ENCODE measurements at places on chromosomes 1 and 21. TPM values are rescaled to one million over a fixed set of nuclear protein-coding genes. Genes with fewer than 3 reads are reported as not detected.

DNA sequence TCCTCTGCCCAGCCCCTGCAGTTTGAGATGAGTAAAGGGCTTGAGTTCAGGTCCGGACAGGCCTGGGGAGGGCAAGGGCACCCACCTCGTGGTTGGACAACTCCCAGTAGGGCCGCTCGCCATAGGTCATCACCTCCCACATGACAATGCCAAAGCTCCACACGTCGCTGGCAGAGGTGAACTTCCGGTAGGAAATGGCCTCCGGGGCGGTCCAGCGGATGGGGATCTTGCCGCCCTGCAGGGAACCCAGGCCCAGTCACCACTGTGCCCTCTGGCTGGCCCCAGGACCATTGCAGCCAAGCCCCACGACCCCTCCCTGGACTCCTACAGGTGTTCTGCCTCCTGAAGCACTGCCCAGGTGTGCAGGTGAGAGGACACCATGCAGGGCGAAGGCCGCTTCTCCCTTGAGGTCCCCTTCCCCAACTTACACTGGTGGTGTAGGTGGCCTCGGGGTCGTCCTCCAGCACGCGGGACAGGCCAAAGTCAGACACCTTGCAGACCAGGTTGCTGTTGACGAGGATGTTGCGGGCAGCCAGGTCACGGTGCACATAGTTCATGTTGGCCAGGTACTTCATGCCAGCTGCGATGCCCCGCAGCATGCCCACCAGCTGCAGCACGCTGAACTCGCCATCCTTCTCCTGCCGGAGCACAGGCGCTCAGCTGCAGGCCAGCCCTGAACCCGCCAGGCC is 24.1 kb downstream of the EPHA2 start:
- DNase-seq, result no peak

DNA sequence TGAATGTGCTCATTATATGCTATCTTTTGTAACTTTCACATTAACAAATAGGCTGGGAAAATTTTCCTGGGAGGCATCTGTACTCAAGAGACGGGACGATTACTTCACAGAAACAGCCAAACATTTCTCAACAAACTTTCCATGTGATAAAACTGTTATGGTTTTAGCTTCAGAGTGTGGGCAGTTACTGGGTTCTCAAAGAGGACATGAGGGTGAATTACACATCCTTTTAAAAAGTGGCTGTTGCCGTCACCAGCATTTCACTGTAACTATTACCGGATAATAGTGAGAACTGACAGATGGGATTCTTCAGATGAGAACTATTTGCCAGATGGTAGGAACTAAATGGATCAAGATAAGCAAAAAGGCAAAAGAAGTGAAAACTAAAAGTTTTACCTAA is 109.1 kb downstream of the APP start:
- DNase-seq, result no peak

- DNase-seq, result no peak
These were observed 37.3 kb downstream of the ABCA4 start for GRCh38 chr1:94083681-94084080.

- DNase-seq, result no peak
These were observed at the start of gene S100A5 for GRCh38 chr1:153540394-153541361. Gene S100A5, minus strand, starts transcription at chr1:153540934. Its CDS starts 743 bp downstream, at chr1:153540191.

- DNase-seq, result no peak
These were observed 4.0 kb upstream of the BRWD1 start for GRCh38 chr21:39317134-39318090.

- DNase-seq, result no peak
These were observed 5.8 kb upstream of the KANK4 start for GRCh38 chr1:62325081-62325480.

GRCh38 chr1:18836654-18837053 is 22.8 kb downstream of the TAS1R2 start:
- DNase-seq, result no peak

DNA sequence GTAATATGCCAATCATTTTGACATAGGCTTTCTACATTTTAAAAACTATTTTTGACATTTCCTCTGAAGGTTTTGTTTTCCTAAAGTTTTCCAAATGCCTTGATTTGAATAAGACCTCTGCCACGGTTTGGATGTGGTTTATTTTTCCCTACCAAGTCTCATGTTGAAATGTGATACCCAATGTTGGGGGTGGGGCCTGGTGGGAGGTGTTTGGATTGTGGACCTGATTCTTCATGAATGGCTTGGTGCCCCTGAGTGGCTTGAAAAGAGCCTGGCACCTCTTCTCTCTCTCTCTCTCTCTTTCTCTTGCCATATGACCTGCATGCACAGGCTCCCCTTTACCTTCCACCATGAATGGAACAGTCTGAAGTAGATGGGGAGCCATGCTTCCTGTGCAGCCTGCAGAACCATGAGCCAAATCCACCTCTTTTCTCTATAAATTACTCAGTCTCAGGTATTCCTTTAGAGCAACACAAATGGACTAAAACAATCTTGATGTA is 14.8 kb downstream of the MMEL1 start:
- no peak for DNase-seq

DNA sequence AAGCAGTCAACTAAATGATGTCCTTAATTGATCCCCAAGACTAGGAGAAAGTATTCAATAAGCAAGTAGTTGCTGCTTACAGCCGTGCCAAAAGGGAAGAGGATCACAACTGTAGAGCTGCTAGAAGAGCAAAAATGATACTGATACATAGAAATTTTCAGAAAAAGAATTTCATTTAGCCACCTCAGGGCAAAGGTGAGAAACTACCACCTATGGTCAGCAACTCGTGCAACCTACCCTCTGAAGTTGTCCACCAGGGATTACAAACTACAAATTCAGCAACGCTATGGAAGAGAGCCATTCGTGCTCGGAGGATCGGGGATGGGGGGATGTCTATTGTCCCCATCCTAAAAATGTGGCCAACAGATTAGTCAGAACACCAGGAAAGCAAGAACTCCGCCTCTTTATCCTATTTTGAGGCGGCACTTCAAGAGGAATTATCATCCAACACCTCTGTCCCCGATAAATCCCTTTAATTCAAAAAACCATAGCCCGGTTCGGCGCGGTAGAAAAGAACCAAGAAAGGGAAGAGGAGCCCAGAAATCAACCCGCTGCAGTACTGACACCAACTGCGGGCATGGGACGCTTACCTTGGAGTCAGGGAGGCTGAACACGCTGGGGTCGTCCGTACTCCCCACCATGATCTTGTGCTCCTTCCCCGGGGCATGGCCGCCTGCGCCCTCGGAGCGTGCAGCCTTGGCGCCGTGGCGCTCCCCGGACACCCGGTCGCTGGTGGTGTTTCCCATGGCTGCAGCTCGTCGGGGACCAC is 687 bp downstream of the PRKAB2 start:
- DNase-seq, result no peak

- DNase-seq, result no peak
These were observed 510.2 kb upstream of the USP24 start for GRCh38 chr1:55725378-55725777.

DNA sequence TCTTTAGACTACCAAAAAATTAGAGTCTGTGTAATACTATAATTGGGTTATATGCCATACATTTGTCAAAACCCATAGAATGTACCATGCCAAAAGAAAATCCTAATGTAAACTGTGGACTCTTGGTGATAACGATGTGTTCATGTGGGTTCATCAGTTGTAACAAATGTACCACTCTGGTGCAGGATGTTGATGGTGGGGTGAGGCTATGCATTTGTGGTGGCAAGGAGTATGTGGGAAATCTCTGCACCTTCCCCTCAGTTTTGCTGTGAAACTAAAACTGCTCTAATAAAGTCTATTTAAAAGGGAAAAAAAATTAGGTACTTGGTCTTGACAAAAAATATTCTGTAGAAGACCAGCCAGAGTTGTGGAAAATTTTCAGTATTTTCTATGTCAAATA is 43.4 kb downstream of the INKA2 start:
- no peak for DNase-seq

GRCh38 chr1:7862211-7863060 is 9.6 kb upstream of the UTS2 start:
- no peak for DNase-seq

DNA sequence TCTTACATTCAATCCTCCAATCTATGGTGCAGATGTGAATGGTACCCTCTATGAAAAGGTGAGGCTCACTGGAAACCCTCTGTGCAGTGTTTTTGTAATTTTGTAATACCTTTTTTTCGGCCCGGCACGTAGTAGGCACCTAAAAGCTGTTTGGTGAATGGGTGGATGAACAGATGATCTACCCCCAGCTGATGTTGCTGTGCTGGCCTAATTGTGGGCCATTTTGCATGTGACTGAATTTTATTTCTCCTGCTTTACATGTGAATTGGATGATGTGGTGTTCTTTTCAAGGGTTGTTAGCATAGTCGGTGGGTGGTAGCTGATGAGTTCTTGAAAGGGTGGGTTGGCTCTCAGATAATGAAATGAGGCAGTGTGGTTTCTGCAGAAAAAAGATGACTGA is 10.4 kb downstream of the KDM4A start:
- DNase-seq, result no peak

DNA sequence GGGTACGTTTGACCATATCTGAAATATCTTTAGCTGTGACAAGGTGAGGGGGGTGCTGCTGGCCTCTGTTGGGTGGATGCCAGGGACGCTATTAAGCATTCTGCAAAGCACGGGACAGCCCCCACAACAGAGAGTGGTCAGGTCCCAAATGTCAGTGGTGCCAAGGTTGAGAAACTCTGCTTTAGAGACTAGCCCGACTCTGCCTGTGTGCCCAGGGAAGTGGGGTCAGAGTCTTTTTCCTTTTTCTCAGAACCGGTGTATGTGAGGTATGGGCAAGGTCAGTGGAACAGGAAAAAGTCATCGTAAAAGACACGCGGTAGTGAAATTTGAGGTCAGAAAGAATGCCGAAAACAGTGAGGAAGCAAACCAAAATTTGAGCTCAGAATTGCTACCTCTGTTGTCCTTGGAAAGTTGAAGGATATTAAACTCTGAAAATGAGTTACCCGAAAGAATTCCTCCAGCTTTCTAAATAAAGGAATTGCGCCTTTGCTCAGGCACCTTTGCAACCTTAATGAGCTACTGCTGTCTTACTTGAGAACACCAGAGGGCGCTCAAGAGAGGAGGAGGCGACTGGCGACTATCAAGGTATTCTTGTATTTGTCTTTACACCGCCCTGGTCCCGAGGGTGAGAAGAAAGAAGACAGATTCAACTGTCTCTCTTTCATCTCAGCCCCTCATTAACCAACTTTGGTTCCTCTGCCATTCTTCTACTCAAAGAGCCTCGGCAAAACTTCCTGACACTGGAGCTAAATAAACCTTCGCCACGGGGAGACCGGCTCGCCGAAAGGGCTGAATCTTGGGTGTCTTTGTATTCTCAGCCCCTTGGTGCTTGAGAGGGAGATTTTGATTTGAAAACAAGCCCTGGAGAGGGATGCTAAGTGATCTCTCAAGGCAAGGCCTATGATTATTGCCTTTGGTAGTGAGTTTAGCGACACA is 85.4 kb upstream of the OLIG2 start:
- DNase-seq, result peak; percentile 61

- no peak for DNase-seq
These were observed 1.3 kb upstream of the LDLRAP1 start for GRCh38 chr1:25541889-25542658.

- no peak for DNase-seq
These were observed 73.7 kb upstream of the FGGY start for GRCh38 chr1:59223198-59223597.

DNA sequence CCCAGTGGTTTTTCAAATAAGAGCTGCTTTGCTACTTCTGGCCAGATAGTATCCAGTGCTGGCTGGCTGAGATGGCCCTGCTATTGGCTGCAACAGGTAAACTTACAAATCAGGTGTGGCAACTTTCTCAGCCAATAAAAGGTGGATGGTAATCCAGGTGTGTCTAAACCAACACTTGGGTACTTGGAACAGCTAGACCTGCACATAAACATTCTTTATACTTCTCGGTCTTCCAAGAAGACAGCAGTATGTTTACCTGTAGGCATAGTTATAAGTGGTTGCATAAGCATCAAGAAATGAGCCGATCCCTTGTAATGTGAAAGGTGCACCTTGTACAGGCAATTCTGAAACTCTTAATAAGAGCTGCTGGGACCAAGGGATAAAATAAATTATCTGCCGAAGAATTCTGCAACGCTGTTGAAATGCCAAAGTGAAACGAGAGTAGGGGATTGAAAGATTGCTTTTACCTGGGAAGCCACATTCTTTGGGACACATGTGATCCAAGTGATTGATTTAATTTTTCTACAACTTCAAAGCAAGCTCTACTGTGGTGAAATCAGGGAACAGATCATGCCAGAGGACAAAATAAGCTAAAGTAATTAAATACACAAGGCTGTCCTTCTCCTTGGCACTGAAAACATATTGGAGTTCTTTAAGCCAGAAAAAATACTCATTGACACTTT is at the start of gene CLDN8:
Gene CLDN8, minus strand, starts transcription at position 57 of the 683 bp plus-strand sequence. CDS start 172 bp downstream, outside the sequence.
- DNase-seq, result no peak

DNA sequence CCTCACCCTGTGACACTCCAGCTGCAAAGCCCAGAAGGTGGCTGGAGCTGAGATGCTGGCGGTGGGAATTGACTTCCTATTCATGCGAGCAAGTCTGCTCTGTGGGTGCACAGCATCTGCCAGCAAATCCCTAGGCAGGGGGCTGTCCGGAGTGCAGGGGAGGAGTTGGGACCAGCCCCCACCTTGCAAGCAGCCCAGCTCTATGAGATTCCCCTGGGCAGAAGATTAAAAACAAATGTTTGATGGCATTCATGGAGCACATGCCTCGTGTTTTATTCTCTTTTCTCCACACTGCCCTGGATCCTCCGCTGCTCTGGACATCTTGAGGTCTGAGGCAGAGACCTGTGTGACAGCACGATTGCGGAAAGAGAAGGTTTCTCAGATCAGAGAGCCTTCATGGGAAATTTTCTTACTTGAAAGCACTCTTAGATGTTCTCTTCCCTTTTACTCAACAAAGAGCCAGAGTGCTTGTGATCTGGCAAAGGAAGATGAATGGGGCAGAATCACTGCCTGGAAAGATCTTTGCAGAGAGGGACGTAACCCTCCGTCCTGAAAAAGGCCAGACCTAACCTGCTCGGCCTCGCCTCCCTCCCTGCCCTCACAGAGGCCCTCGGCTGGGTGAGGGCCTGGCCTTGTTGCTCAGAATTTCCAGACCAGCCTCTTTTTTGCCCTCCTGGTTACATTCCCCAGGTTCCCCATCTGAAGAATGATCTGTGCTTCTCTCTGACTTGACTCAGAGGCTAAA is 597.1 kb downstream of the KIF26B start:
- no peak for DNase-seq

- no peak for DNase-seq
These were observed 35.8 kb downstream of the IER5 start for GRCh38 chr1:181124291-181124751.

GRCh38 chr1:110235834-110236682 is 25.9 kb downstream of the KCNC4 start:
- DNase-seq, result no peak

The C1orf141 gene
- 0.07 TPM for total RNA-seq

The MIGA1 gene
- 13.3 TPM for total RNA-seq

The LDLRAD2 gene
- not detected for total RNA-seq

The APOBEC4 gene
- not detected for total RNA-seq

The PLCH2 gene
- 5.5 TPM for total RNA-seq

The ZFP69B gene
- 4.0 TPM for total RNA-seq

The MXRA8 gene
- total RNA-seq, result not detected

The SLC5A9 gene
- total RNA-seq, result not detected

The TNNI3K gene
- not detected for total RNA-seq

The RGS16 gene
- total RNA-seq, result 102 TPM

The SEMA4A gene
- total RNA-seq, result 3.9 TPM

The OR2T2 gene
- not detected for total RNA-seq

The GCSAML gene
- 0.57 TPM for total RNA-seq
